GM12892 (cell line): ENCODE measurements at places on chromosomes 5 and 9.

GRCh38 chr5:128498844-128499455 lies 39.1 kb downstream of the FBN2 start:
- DNase-seq = no peak

GRCh38 chr5:10111571-10111970 lies 138.1 kb downstream of the ATPSCKMT start:
- no peak for DNase-seq

GRCh38 chr9:134150557-134151214 lies 13.7 kb downstream of the RNU6ATAC start:
- DNase-seq = no peak

DNA sequence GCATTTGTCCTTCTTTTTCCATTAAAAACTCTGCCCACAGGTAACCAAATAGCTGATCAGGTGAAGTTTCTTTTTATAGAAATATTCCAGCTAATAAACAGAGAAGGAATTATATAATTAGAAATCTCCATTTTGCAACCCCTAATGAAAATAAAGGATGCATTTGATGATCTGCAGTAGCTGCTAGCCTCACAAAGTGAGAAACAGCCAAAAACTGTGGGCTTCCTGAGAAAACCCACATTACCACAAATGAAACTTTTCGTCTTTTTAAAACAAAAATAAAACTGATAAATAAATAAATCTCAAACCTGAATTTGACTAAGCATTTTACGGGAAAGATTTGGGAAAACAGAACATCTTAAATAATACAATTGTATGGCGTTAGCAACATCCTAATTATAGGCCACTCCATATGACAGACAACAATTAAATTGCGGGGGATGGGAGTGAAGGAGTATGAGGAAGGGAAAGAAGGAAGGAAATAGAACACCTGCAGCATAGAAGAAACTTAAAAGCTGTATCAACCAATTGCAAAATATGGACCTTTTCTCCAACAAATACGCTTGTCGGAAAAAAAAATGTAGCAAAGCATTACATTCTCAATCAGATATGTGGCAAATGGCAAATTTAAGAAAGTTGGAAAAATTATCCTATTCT lies 283.0 kb upstream of the ITGA1 start:
- no peak for DNase-seq

DNA sequence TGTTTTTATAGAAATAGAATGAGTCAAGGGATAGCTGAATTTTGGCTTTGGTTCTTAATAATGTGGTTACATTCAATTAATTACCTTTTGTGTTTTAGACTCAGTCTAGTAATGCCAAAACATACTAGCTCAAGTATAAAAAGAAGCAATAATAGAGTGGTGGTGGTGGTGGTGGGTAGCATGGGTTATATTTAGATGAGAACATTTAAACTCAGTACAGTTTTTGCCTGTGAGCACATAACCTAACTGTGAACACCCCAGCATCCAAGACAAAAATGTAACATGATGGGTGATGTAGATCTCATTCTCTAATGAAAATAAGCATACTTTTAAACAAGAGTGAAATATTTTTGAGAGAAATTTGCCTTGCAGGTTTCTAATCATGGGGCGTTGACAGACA lies 14.2 kb downstream of the CPEB4 start:
- no peak for DNase-seq

- DNase-seq = no peak
Observed at GRCh38 chr5:154165886-154166285, 24.6 kb upstream of the GALNT10 start.

DNA sequence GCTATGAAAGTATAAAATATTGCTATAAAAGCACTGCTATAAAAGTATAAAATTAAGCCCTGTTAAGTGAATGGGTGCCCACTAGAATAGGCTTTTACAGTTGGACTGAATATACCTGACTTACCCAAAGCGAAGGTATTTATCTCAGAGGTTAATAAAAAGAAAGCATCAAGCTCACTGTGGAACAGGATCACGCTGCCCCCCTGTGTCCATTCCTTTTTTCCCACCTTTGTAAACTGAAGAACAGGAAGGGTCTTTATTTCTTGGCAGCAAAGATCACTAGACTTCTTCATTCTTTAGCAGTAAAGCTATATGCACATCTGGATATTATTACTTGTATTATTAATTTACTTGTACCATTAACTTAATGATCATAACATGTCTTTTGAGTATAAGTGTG lies 22.1 kb upstream of the PLPP6 start:
- no peak for DNase-seq

- DNase-seq = no peak
Observed at GRCh38 chr5:137695651-137696428, 40.0 kb downstream of the KLHL3 start.

DNA sequence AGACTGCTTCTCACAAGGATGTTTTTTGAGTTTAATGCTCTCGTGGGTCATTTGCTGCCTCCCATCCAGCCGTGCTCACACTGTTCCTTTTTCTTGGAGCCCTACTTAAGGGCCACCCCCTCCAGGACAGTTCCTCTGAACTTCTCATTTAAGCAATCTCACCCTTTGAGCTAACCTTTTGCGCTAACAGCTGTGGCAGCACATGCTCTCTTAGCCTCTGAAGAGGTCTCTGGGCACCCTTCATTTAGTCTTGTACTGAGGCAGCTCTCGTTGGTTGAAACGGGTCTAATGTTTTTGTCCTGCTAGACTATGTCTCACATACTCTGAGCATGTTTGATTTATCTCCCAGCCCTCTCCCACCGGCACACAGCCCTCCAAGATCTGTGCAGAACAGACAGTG lies 11.8 kb downstream of the ALDH1B1 start:
- DNase-seq = no peak

DNA sequence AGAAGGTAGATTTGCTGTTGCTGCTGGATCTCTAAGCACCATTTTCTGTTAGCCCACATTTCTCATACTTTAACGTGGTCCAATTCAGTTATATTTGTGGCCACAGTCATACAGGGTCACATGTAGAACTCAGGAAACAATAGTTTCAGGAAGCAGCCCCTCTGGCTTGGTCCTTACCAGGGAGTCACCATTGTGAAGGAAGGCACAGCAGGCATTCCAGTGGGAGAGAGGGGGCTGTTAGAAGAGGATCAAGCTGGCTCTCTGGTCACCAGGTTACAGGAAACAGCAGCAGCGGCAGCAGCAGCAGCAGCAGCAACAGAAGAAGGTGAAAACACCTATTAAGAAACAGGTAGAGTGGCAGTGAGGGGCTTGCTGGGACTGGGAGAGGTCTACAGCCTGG lies 14.5 kb downstream of the C9orf43 start:
- no peak for DNase-seq

GRCh38 chr5:140242099-140242498 lies 60.8 kb downstream of the PFDN1 start:
- DNase-seq = no peak

- DNase-seq = no peak
Observed at GRCh38 chr9:38482918-38483592, 58.8 kb upstream of the IGFBPL1 start.

DNA sequence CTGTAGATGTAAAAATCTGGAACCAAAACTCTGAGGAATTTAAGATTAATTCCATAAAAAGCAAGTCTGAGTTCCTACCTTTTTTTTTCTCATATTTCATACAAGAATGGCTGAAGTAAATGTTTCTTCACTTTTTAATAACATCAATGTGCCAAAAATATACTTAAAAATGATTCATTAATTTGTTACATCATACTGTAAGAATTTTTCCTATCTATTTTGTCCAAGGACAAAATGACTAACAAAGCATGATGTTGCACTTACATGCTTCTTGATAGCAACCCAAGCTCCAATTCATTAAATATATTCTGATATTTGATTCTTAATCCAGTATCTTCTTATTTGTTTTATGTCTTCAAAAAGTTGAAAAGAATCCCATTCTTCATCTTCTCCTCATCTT lies 988.3 kb downstream of the TLE1 start:
- no peak for DNase-seq

GRCh38 chr5:170545811-170546210 lies 42.0 kb downstream of the KCNIP1 start:
- no peak for DNase-seq

DNA sequence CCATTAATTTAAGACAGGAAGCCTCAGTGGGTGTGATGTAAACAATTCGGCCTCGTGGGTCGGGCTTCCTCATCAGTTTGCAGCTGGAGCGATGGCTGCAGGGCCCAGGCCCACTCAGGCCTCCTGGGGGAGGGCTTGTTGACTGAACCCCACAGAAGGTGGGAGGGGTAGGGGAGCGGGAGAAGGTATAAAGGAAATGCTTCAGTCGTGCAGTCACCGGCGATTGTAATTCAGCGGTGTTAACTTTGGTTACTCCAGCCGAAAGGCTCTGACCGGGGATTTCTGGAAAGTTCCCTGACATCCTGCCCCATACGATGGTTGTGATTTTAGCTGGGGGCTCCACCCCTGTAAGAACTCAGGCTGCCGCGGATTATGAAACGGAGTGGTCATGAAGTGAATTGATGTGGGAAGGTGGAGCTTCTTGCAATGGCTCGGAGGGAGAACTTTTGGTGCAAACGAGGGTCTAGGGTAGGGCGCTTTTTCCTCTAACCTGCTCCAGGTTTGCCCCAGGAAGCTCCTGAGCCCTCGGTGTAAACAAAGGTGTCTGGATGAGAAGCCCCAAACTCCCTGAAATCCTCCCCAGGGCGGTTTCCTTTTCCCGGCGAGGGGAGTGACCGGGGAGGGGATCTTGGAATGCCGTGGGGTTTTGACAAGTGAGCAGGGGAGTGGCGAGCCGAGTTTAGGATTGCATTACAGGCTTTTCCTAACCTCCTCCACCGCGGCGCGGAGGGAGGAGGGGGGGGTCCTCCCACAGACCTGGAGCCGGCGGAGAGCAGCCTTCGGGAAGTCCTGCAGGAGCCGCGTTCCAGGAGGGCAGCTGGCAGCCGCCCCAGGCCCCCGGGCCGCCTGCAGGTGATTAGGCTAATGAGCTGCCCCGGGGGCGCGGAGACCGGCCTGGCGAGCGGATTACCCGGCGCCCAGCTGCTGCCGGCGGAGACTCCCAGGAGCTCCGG lies 215.5 kb downstream of the PDZD2 start:
- no peak for DNase-seq

- no peak for DNase-seq
Observed at GRCh38 chr5:33973271-33973670, 11.2 kb downstream of the SLC45A2 start.

- DNase-seq = no peak
Observed at GRCh38 chr5:168969326-168969886, 331.5 kb downstream of the SLIT3 start.

- no peak for DNase-seq
Observed at GRCh38 chr5:25119650-25120049, 474.9 kb upstream of the CDH10 start.

GRCh38 chr9:123639743-123640142 lies 283.7 kb downstream of the CRB2 start:
- no peak for DNase-seq

DNA sequence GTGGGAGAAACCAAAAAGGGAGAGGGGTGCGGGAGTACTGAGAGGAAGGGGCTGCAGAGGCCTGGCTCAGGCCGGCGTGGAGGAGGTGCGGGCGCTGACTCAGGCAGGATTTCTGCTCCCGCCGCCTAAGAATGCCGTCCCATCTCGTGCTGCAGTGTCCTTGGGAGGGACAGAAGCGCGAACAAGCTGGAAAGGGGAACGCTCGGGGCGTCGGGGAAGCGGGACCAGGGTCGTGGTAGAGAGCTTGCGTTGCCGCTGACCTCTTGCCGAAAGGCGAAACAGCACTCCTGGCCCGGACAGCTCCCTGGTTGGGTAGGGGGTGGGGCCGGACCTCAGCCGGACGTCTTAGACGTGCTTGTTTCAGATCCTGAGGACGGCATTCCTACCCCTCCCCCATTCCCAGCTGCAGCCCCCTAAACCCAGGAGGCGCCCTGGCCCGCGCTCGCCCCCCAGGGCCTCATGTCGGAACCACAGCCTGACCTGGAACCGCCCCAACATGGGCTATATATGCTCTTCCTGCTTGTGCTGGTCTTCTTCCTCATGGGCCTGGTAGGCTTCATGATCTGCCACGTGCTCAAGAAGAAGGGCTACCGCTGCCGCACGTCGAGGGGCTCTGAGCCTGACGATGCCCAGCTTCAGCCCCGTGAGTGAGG lies 1.1 kb downstream of the RELL2 start:
- peak; percentile 62 for DNase-seq

DNA sequence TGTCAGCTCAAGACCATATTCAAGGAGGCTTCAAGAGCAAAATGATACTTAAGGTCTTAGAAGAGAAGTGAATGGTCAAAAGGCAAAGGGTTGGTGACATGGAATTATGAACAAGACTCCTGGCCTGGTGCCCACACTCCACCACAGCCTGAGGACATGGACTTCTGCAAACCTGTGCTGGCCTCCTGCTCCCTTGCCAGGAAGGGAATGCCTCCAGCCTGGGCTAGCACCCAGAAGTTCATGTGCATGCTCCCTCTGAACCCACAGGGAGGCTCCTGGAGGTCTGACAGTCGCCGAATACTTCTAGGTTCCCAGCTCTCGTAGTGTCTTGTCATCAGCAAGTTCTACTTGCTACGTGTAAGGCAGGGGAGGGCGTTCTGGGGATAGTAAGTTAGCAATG lies 156.7 kb downstream of the FSTL4 start:
- DNase-seq = no peak

DNA sequence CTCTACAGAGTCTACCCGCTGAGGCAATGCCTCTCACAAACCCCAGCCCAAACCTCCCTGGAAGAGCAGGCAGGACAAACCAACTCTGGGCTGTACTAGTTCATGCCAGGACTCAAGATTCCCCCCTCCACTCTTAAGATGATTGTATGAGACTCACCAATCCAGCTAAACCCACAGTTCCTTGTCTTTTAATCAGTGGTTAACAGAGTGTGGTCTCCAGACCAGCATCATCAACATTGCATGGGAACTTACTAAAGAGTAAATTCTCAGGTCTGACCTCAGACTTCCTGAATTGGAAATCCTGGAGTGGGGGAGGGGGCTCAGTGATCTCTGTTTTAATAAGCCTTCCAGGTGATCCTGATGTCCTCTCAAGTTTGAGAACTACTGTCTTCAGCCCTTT lies 240.9 kb downstream of the GAS1 start:
- no peak for DNase-seq

GRCh38 chr5:32315221-32316014 lies 2.7 kb upstream of the MTMR12 start:
- no peak for DNase-seq

GRCh38 chr5:133006653-133007052 lies 19.7 kb downstream of the ZCCHC10 start:
- DNase-seq = no peak

DNA sequence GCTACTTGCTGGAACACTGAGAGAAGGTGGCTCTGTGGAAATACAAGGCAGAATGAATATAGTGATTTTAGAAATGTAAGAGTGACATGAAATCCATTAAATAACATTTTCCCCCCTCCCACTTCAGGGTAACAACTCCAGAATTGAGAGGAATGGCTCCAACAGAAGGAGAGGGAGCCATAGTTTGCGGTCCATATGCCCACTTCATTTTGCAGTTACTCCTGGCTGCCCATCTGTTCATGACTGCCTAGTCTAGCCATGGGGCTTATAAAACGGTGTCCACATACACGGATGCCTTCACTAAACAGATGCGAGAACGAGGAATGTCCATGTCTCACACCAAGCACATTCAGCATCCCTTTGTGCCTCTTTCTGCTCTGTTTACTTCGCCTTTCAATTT lies 186.7 kb downstream of the TMEM38B start:
- DNase-seq = no peak

GRCh38 chr9:90140131-90140818 lies 502.3 kb downstream of the DIRAS2 start:
- DNase-seq = no peak

- DNase-seq = no peak
Observed at GRCh38 chr9:80062567-80062966, 490.8 kb downstream of the TLE4 start.

- no peak for DNase-seq
Observed at GRCh38 chr9:100287186-100287585, 65.6 kb downstream of the TEX10 start.

GRCh38 chr5:165497707-165498106 lies 1992.3 kb downstream of the MAT2B start:
- DNase-seq = no peak
